ENCODE measurements at places on chromosomes 5 and 9.

- DNase-seq: no peak
Observed at GRCh38 chr5:55865831-55866230, 14.7 kb downstream of the IL31RA start.

- peak; percentile 21 for DNase-seq
Observed at GRCh38 chr9:128429513-128430086, 8.9 kb downstream of the CERCAM start.

GRCh38 chr5:80170117-80170535 is 85.7 kb downstream of the SERINC5 start:
- no peak for DNase-seq

DNA sequence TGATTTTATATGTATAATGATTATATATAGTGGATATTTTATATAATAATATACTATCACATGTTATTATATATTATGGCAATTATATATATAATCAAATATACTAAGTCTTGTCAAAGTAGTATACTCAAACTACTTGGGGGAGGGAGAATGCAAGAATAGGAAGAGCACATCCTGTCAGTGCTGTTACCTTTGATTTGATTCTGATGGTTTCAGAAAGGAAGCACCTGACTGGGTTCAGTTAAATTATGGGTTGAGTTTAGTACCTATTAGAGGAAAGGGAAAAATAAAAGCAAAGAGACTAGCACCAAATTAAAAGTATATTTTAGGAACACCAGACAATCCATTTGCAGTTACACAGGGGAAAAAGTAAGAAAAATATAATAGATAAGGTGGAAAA is 107.6 kb downstream of the GRIA1 start:
- no peak for DNase-seq

DNA sequence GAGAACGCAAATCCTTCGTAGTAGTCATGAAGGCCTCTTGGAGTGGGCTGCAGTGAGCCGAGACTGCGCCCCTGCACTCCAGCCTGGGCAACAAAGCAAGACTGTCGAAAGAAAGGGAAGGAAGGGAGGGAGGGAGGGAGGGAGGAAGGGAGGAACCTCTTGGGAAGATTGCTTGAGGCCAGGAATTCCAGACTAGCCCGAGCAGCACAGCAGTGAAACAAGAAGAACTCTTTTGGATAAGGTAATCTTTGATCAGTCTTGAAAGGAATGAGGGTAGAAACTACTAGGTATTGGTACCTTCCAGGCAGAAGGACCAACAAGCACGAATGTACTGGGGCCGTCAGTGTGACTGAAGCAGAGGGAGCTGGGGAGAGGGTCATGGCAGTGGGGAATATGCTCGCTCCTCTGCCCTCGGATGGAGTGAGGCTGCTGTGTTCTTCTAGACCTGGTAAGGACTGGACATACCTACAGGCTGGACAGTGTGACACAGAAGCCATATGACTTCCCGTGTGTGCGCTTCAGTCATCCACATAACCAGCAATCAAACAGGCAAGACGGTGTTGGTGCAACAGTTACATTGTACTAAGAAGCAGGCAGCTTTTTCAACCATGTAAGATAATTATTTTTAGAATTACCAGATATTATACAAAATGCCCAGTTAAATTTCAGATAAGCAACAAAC is 45.2 kb downstream of the P4HA2 start:
- DNase-seq: no peak

- peak; percentile 94 for DNase-seq
Observed at GRCh38 chr9:35664531-35665470, at the start of gene ARHGEF39. Gene ARHGEF39, minus strand, starts transcription at chr9:35665195. Its CDS starts 26 bp downstream, at chr9:35665169.

DNA sequence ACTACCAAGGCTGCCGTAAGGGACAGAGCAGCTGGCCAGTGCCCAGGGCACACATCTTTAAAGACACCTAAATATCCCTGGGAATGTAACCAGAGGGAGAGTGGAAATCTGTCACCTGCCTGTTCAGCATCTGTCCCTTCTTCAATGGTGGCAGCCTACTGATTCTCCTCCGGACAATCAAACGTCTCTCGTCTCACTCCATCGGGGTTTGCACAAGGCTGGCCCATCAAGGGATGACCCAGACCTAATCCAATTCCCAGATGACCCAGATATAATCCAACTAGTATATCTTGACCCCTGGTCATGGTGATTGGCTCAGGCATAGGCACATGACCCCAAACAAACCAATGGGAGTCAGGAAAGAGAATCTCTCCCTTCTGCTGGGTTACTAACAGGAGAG is 93.5 kb downstream of the HRH2 start:
- no peak for DNase-seq

- DNase-seq: no peak
Observed at GRCh38 chr9:124815601-124816000, 37.7 kb upstream of the WDR38 start.

DNA sequence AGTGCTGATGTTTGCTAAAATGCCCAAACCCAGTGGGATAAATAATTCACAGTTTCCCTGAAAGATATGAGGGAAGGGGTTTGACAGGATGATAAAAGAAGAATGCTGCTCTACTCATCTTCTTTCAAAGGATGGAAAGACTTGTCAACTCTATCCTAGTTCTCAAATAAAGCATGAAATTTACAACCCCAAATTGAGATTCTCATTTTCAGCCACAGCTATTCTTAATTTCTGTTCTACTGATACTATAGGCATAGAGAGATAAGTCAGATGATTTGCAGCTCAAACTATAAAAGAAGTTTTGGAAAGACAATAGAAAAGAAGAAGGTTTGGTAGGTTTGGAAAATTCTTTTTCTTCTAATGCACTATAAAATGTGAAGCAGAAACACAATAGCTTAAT is 542.6 kb downstream of the CSNK1G3 start:
- no peak for DNase-seq

DNA sequence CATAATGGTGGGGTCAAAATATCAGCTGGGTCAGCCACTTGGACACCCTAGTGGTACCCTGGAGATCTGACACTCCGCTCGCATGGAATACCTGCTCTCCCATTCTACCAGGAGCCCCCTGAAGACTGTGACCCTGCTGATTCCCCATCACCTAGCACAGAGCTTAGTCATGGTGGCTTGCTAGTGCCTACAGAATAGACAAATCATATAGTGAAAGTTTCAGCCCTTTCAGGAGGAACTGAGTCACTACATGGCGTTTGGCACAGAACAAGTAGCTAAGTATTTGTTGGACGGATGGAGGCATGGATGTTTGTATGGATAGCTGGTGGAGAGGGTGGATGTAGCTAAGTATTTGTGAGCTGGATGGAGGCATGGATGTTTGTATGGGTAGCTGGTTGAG is 65.3 kb downstream of the LMX1B start:
- no peak for DNase-seq

All from Daoy (cell line).